ENCODE measurements at places on chromosomes 6 and 20. TPM values are rescaled to one million over a fixed set of nuclear protein-coding genes. Genes with fewer than 3 reads are reported as not detected.
A peak's percentile ranks its signal among the peaks of the same experiment; 100 is the strongest.

GRCh38 chr6:45495429-45496084 lies 117.8 kb upstream of the SUPT3H start:
- no peak for DNase-seq

GRCh38 chr6:110597761-110598160 lies 121.3 kb upstream of the SLC22A16 start:
- no peak for DNase-seq

DNA sequence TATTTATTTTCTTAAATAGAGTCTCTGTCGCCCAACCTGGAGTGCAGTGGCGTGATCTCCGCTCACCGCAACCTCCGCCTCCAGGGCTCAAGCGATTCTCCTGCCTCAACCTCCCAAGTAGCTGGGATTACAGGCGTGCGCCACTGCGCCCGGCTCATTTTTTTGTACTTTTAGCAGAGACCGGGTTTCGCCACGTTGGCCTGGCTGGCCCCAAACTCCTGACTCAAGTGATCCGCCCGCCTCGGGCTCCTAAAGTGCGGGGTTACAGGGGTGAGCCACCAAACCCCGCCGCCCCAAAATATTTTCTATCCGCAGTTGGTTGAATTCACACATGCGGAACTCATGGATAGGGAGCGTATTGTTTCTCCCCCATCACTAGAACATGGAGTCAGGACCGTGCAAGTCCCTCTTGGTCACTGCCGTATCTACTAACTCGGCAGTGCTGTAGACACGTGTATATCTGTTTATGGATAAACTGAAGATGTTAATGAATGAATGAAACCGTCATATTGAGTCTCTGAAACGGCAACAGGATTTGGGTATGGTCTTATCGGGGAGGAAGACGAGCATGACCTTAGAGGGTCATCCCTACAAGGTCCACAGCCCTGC lies 904 bp downstream of the MKKS start:
- DNase-seq: peak; percentile 25

- DNase-seq: no peak
These were observed 22.7 kb upstream of the POU5F1 start for GRCh38 chr6:31193206-31193605.

DNA sequence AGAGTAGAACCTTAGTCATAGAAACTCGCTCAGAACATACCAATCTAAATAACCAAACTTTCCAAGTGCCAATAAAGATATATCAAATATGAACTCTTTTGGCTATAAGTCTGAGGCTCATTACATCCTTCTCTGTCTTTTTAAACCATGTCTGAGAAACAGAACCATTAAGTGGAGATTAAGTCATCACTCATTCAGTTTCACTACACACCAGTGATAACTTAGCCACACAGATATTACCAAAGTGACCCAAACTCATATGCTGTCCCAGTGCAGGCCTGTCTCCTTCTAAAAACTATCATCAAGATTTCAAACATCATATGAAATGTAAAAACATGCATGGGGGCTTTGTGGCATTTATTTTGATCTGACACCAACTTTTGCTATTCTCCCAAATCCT lies 12.0 kb downstream of the GCLC start:
- DNase-seq: no peak

DNA sequence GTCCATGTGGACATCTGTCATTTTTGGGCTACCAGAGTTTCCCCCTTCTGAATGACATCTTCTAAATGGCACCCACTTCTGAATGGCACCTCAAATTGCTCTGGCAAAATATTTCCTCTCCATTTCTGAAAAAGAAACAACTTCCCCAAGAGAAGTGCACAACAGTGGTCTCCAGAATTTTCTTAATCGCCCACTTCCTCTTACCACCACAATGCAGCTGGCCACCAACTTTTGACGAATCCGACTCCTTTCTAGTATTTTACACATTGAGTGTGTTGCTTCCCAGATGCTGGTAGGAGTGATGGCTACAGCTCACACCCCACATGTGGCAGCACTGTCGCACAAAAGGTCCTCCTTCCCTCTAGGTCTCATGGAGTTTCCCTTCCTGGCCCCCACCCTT lies 216.1 kb downstream of the FOXA2 start:
- DNase-seq: no peak

- DNase-seq: peak; percentile 74
These were observed 187.4 kb upstream of the PROKR2 start for GRCh38 chr20:5504061-5504739.

- DNase-seq: peak; percentile 8
These were observed 95.0 kb downstream of the AK9 start for GRCh38 chr6:109595998-109596397.

DNA sequence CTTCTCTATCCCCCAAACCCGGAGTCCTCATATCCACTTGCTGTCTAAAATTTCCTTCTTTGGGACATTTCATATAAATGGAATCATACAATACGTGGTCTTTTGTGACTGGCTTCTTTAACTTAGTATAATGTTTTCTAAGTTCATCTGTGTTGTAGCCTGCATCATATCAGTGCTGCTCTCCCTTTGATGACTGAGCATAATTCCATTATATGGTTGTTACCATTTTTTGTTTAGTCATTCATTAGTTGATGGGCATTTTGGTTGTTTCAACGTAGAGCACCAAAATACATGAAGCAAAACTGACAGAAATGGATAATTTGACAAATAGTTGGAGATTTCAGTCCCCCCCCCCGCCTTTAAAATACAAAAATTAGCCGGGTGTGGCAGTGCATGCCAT lies 71.5 kb downstream of the ZFAND3 start:
- DNase-seq: no peak

GRCh38 chr6:62465206-62465605 lies 179.2 kb upstream of the KHDRBS2 start:
- DNase-seq: no peak

- no peak for DNase-seq
These were observed 592.7 kb upstream of the NRSN1 start for GRCh38 chr6:23533311-23533710.

GRCh38 chr6:15957655-15958169 lies 171.2 kb upstream of the MYLIP start:
- no peak for DNase-seq

DNA sequence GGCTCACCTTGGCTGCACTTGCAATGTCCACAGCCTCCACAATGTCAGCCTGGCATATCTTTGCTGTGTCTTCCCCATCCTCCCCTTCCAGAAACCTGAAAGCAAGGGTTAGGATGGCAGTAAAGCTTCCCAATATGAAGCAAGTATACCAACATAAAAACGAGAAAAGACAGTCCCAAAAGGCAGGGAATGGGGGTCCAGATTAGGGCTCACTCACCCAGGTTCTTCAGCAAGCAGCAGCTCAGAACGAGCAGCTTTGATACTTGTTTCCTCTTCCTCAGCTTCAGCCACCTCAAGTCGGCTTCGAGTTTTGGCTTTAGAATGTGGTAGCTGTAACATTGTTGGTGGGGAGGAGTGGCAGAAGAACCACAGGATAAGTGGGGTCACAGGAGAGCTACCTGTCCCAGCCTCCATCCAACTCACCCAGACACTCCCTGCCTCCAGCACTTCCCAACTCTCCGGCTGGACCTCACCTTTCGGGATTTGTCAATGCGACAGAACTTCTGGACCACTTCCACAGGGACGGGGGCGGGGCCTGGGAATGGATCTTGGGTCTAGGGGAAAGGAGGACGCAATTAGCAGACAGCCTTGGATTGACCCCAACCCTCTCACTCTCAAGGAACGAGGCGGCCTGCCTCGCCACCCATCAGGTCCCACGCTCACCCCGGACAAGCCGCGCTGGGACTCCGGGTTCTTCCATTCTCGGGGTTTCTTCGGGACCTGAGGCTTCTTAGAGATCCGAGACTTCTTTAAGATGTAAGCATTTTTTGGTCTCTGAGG lies 708 bp downstream of the WDR46 start:
- no peak for DNase-seq

- DNase-seq: peak; percentile 61
These were observed 713 bp upstream of the ELMO2 start for GRCh38 chr20:46406986-46407670.

DNA sequence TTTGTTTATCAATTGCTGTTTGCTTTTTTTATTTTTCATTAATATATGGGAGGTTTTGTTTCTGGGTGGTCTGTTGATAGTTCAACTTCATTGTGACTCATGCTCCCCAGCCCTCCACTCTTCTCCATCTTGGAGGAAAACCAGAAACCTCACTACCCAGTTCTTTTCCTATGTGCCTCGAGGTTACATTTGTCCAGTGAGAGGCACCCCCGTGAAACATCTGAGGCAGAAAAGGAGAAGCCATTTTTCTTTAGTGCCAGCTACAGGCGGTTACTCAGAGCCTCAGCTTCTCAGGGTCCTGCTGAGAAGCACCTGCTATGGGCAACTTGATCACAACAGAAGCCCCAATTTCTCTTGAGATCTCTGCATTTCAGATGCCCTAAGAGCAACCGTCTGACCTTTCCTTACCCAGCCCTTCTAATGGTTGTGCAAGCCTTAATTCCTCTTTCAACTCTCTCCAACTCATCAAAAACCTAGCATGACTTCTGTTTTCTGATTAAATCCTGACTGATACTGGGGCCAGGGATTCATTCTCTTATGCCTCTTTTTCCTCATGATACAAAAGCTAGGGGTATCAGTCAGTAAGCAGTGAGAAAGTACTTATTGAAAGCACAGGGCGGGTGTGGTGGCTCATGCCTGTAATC lies 144.6 kb downstream of the ELOVL4 start:
- DNase-seq: no peak

- no peak for DNase-seq
These were observed 84.3 kb downstream of the FRK start for GRCh38 chr6:115976321-115976870.

DNA sequence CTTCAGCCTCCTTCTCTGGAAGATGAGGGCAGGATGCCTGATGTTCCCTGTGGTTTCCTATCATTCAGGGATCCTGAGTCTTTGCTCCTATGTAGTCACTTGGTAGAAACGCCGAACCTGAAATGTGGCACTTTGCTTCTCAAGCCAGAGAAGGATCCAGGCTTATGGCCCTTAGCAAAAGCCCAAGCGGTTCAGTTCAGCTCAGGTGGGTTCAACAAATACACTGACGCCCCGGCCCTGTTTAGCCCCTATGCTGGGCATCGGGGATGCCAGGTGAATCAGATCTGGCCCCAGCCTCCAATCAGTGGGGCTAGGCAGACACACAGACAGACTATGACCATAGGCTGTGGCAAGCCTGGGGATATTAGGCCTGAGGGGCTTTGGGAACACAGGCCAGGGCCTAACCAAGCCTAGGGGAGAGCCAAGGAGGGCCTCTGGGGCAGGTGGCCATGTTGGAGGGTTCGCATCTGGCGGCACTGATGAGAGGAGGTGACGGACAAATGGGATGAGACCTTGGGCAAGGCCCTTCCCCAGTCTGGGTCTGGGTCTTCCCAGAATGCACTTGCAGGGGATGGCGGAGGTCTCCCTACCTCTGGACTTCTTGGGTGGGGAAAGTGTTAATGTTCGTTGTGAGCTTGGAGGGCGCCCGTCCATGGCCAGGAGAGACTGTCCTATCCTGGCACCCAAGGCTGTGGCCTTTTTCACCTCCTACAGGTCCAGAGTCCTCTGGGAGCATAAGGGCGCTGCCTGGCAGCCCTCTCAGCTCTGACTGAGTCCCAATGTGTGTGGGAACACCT lies 17.6 kb upstream of the SRC start:
- peak; percentile 44 for DNase-seq

DNA sequence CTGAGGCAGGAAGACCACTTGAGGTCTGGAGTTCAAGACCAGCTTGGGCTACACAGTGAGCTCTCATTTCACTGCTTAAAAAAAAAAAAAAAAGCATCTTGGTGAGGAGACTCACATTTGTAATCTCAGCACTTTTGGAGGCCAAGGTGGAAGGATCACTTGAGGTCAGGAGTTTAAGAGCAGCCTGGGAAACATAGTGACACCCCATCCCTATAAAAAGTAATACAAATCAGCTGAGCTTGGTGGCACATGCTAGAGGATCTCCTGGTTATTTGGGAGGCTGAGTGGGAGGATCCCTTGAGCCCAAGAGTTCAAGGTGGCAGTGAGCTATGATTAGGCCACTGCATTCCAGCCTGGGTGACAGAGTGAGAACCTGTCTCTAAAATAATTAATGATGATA lies 29.4 kb upstream of the SYNCRIP start:
- DNase-seq: no peak

SIGLEC1 gene
- polyA plus RNA-seq: 3.5 TPM

PLAGL1 gene
- polyA plus RNA-seq: 9.0 TPM

MOXD1 gene
- polyA plus RNA-seq: 5.3 TPM

BPIFA3 gene
- polyA plus RNA-seq: not detected

EYS gene
- 0.78 TPM for polyA plus RNA-seq

SLC17A1 gene
- polyA plus RNA-seq: not detected

ECT2L gene
- not detected for polyA plus RNA-seq

DEFB123 gene
- polyA plus RNA-seq: not detected

PRSS35 gene
- not detected for polyA plus RNA-seq

TRIM10 gene
- polyA plus RNA-seq: 5.4 TPM

RSPO4 gene
- not detected for polyA plus RNA-seq

RBL1 gene
- polyA plus RNA-seq: 1.1 TPM

SLC17A3 gene
- polyA plus RNA-seq: not detected
